CD4-positive, alpha-beta T cell treated with Interleukin-15 for 1 hour (primary cell): ENCODE measurements at places on chromosomes 2 and 18.

DNA sequence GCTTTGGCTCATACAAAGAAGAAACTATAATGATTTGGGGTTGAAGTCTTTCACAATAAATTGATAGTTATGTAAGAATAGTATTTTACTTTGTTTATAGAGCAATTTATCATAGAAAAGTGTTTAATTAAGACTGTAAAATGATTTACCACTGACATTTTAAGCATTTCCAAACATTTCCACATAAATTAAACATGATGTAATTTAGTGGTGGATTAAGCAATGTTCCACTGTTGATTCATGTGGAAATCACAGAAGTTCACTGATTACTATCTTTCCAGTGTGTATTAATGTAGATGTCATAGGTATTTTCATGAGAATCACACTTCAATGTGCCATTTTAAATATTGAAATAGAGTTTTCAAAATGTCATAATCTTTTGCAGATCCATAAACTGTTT, 40.1 kb upstream of the GRB14 start:
- no peak for DNase-seq

GRCh38 chr18:11946756-11947155, 34.6 kb upstream of the IMPA2 start:
- no peak for DNase-seq

DNA sequence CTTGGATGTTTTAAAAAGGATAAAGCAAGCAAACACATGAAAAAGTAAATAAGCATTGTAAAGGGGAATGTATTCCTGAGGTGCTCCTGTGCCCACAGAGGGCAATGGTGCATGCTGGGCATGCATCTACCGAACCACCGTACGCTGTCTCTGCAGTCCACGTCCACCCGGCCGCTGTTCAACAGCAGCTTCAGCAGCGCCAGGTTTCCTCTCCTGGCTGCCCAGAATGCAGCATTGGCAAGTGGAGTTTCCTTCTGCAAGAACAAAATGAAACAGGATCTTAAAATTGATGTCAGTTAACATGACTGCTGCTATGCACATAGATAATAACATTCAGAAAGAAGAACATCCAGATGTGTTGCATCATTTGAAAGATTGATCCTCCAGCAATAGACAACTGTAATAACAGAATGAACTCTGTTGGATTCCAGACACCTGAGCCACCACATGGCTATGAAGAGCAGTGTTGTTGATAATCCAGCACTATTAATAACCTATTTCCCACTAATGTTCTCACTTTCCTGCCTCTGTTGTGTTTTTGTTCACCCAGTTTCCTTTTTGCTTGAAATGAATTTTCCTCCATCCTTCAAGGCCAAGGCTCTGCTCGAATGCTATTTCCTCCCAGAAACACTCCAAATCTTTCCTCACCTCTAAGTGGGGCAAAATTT, 13.6 kb downstream of the ANKRD29 start:
- DNase-seq, result no peak

GRCh38 chr2:26100384-26100783, 66.5 kb downstream of the RAB10 start:
- DNase-seq, result no peak

DNA sequence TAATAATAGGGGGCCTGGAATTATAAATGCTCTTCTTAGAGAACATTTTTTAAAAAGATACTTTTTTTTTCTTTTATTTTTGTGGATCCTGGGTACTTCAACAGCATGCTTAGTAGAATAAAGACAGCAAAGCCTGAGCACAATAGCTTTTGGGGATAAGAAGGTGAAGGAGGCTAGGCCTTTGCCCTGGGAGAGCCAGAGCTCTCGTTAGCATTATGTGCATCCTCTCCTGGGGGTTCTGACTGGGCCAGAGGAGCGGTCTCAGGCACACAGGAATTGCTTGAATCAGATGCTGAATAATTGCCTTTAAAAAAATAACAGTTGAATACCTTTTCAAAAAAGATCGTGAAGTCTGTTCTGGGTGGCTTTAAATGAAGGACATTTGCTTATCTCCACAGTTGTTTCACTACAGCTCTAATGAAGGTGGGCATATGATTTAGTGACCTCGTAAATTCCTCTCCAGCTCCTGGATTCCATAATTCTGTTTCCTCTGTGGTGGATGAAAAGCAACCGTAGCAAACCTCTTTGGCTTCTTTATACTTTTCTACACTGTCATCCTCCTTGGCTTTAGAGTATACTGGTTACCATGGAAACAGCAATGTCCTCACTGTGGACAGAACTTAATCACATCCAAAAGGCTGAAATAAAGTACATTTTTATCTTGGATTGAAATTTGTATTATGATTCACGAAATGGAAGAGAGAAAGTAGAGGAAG, 133.8 kb downstream of the MAIP1 start:
- no peak for DNase-seq
